ENCODE measurements at places on chromosomes 6 and 20.

- DNase-seq = no peak
These were observed 78.8 kb upstream of the KIF25 start for GRCh38 chr6:167918548-167919278.

- no peak for DNase-seq
These were observed 425.3 kb downstream of the EPM2A start for GRCh38 chr6:145309842-145310535.

DNA sequence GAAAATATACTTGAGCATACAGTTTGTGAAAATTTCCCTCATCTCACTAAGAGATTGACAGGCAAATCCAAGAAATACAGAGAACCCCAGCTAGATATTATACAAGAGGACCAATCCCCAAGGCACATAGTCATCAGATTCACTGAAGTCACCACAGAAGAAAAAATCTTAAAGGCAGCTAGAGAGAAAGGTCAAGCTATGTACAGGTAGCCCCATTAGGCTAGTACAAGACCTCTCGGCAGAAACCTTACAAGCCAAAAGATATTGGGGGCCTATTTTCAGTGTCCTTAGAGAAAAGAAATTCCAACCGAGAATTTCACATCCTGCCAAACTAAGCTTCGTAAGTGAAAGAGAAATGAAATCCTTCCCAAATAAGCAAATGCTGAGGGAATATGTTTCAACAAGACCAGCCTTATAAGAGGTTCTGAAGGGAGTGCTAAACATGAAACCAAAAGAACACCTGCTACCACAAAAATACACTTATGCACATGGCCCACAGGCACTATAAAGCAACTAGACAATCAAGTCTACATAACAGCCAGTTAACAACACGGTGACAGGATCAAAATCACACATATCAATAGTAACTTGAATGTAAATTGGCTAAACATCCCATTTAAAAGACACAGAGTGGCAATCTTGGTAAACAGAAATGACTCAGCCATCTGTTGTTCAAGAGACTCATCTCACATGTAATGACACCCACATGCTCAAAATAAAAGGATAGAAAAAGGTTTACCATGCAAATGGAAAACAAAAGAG is 96.3 kb downstream of the FHL5 start:
- no peak for DNase-seq

DNA sequence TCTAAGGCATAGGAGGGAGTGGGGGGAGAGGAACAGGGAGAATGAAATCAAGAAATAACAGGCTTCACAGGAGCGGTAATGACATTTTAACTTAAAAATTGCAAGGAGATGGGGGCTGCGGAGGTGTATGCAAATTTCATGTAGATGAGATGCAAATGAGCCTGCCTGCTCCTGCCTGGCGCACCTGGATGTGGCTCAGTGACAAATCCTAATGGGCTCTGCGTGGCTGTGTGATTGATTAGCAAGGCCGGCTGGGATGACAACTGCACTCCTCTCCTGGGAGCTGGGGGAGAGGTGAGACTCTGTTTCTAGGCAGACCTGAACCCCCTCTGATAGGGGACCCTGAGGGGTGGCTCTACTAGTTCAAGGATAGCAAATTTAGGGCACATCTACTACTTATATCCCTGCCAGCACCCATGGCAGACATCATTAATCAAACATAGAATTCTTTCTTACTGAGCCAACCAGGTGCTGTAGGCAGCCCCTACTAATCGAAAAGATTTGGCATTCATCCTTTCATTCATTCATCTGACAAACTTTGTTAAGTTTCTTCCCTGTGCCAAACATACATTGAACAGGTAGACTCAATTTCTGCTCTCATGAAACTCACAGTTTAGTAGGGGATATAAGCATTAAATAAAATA is 38.4 kb upstream of the TGM2 start:
- DNase-seq = no peak

DNA sequence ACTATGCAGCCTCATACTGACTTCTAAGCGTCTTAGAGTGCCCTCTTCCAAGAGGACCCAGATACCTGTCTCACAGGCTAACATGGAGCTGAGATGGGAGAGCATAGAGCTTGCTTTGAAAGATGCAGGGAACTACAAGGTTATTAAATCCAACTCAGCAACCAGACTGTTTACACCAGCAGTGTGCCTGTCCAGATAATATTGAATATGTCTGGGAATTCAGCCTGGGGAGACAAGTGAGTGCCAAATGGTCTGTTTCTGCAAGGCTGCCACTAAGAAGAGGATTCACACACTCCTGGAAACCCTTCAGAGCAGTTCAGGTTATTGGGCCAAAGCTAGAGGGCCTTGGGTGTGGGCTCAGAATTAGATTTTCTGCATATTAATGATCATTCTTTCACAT is 547.8 kb downstream of the PTPRT start:
- DNase-seq = no peak

GRCh38 chr20:22684763-22685443 is 100.5 kb upstream of the FOXA2 start:
- DNase-seq = no peak

- DNase-seq = no peak
These were observed 5.7 kb downstream of the OSBPL2 start for GRCh38 chr20:62243906-62244515.

DNA sequence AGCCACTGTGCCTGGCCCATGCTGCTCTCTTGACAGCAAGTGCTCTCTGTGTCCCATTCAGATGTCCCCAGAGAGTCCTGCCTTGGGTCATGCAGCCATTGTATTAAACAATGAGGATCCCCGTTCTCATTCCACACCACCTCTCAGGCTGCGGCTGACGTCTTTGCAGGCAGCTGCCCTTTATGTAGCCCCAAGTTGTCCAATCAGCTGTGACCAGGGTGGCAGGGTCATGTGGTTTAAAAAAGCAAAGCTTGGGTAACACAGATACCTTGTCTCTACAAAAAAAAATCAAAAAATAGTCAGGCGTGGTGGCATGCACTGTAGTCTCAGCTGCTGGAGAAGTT is 13.2 kb downstream of the GCNT2 start:
- no peak for DNase-seq

DNA sequence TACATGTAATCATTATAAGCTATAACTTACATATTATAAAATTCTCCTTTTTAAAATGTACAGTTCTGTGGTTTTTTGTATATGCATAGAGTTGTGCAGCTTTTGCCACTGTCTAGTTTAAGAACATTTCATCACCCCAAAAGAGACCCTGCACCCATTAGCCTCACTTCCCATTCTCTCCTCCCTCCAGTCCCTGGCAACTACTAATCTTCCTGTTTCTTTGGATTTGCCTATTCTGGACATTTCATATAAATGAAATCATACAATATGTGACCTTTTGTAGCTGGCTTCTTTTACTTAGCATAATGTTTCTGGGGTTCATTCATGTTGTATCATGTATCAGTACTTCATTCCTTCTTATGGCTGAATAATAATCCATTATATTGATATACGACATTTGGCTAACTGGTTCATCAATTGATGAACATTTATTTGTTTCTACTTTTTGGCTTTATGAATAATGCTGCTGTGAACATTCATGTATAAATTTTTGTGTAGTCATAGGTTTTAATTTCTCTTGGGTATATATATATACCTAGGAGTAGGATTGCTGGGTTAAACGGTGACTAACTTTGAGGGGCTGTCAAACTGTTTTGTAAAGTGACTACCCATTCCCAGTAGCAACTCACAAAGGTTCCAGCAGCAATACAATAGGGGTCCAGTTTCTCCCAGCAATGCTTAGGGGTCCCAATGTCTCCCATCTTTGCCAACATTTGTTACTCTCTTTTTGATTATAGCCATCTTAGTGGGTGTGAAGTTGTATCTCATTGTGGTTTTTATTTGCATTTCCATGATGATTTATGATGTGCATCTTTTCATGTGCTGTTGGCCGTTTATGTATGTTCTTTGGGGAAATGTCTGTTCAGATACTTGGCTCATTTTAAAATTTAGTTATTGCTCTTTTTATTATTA is 10.7 kb downstream of the PTPRA start:
- DNase-seq = no peak

DNA sequence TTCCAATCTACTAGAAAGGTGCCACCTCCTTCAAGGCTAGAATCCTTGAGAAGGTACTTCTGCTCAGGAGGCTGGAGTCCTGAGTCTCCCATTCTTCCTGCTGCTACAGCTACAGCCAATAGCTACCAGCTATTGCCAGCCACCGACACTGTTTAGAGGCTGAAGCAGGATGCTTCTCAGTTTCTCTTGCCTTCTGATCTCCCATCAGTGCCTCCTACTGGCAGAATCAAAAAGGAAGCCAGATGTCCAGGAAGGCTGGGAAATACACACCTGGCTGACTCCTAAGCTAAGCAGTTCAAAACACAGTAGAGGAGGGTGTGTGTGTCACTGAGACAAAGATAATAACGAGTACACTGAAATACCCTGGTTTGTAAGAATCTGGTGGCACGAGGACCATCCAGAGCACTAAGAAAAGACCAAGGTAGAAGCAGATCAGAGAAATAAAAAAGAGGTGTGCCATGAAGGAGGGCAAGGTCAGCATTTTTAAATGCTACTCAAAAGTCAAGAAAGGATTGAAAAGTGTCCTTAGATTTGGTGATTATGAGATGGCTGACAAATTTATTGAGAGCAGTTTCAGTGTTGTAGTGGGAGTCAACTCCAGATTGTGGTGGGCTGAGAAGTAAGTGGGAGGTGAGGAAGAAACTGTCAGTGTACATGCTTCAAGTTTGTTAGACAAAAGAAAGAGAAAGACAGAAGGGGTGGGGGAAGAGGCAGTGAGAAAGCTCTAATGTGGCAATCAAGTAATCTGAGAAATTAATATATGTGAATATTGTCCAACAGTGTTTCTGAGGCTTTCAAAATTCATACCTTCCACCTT is 2.3 kb upstream of the HLA-DMA start:
- no peak for DNase-seq

- no peak for DNase-seq
These were observed 206.4 kb upstream of the CITED2 start for GRCh38 chr6:139580592-139581484.

- DNase-seq = no peak
These were observed 142.4 kb downstream of the THBS2 start for GRCh38 chr6:169111203-169111602.

DNA sequence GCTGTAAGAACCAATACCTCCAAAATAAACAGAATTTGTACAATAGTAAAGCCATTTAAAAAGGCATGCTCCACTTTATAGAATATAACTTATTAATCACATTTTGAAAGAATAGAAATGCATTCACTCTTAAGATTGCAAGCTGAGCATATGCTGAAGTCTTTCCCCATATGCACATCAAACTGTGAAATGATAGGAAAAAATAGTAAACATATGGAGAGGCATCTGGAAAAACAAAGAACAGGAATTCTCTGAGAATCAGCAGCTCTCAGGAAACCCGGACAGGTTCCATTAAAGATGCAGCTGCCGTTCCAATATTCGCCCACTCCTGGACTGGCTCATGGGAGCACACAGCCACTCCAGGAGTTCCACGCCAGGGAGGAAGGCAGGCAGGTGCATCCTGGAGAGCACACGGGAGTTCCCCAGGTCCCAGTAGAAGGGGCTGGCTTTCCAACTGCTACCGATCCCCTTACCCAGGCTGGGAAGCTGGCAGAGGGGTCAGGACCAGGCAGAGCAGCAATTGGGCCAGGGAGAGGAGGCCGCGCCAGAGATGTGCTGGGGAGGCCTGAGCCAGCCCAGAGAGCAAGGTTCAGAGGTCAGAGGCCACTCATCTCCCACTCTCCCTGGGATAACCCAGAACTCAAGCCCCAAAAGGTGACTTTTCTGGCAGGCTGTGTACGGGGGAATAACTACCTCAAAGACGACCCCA is 111.1 kb downstream of the DLL1 start:
- no peak for DNase-seq

- no peak for DNase-seq
These were observed 132.7 kb upstream of the JAG1 start for GRCh38 chr20:10806539-10806938.

DNA sequence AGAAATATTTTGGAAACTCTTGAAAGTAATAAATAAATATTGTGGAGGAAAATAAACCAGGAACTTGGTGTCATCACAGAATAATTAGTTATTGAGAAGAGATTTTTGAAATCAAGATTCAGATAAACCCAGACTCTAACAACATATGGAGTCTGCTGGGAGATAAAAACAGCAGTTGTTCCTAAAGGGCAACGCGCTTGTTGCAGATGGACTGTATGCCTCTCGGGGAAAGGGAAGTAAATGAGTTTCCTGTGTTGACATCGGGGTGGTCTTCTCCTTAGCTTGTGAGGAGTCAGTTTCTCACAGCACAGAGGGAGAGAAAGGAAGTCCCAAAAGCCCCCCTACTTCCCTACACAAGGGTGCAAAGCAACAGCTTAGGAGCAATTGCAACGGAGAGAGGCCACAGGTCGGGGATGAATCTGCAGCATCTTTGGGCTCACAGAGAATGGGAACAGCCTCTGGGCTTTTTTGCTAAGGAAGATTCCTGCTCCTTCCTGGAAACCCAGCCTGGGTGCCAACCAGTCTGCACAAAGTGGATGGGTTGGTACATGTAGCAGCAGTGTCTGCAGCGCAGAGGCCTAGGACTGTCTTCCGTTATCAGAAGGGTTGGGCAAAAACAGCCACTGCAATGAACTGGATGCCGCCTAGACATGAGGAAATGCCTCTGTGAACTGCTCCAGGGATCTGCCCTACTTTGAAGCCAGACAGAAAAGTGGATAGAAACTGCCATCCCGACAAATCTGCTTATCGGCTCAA is 603.0 kb upstream of the NRSN1 start:
- no peak for DNase-seq

DNA sequence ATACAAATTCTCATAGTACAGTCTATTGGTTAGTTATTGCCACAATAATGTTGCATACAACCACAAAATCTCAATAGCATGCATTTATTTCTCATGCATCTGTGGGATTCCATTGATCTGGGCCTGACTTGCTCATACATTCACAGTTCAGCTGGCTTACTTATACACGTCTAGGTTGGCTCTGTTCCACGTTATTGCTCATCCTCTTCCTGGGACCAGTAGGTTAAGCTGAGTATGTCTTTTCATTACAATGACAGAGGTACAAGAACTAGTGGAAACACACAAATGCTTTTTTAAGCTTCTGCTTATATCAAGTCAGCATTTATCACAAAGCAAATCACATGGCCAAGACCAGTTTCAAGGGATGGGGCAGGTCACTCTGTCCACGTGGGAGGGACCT is 485.3 kb upstream of the BTBD3 start:
- no peak for DNase-seq

Measured in PC-9 (cell line).